Fibroblast of pulmonary artery (primary cell): ENCODE measurements at places on chromosomes 4 and X.

DNA sequence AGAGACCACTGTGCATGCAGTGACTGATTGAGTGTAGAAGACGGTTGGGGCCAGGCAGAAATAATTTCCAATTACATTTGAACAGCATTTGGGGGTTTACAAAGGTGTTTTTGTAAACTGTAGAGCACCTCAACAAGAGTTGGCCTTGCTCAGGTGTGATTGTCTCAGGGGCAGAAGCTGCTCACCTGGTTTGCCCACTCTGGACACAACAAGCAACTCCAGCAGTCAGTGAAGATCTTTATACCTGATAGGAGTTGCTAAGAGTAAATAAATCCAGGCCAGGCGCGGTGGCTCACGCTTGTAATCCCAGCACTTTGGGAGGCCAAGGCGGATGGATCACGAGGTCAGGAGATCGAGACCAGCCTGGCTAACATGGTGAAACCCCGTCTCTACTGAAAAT is 221.3 kb downstream of the RAB28 start:
- no peak for DNase-seq

DNA sequence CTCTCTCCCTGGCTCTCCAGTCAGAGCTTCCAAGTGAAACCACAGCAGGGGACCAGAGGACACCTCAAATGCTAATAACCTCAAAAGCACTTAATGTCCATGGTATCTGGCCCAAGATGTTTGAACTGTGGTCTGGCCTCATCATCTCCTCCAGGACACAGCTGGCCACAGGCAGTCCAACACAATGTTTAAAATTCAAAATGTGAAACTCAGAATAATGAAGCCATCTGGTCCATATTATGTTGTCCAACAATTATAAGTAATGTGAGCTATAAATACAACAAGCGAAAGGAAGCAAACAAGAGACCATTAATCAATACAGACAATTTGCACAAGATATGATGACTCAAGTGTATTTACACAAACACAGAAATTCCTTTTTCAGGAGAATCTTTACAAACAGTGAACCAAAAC is 90.7 kb upstream of the S100G start:
- no peak for DNase-seq

DNA sequence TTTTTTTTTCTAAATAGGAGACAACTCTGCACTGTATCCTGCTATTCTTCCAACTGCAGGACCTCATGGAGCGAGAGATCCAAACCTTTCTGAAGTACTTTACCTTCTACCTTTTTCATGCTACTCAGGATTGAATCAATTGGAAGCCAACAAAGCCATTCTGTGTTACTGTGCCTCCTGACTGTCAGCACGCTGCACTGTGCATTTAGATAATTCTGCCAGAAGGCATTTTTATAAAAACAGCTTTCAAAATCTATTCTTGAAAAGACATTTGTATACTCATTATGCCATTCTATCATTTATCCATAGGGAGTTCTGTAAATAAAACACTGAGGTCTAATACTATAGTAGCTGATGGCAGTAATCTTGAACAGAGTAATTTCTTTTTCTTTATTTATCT is 142.8 kb downstream of the SLIT2 start:
- DNase-seq = no peak

- DNase-seq = no peak
Observed at GRCh38 chrX:30414144-30414543, 105.0 kb upstream of the NR0B1 start.

DNA sequence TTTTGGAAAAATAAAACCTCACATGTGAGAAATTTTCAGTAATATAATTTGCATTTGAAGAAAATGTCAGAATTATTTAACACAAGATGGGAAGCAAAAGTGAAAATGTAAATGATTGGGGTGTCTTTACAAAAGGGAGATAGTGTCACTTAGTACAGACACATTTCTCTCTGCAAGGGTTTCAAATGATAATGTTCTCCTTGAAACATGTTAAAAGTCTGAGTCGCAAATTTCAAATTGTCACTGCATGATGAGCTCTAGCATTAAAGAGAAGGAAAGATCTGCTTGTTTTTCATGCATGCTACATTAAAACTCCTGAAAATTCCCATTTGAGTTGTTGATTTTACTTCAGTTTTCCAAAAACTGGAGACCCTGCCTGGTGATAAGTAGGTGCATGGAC is 122.0 kb upstream of the LDB2 start:
- DNase-seq = no peak

DNA sequence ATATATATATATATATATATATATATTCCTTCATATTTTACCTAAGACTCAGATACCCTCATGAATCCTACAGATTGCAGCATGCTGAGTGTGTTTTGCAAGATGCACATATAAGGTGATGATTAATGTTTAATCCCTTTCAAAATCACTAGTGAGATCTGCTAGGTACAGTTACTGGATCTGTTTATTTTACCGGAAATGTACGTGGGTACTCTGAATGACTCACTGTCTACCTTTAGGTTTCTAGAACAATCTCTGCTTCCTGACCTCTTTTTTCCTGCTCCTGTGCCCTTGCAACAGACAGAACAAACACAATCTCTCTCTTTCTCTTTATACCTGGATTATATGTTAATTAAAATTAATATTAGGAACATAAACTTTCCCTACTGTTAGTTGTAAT is 379.6 kb downstream of the FAM133A start:
- no peak for DNase-seq

DNA sequence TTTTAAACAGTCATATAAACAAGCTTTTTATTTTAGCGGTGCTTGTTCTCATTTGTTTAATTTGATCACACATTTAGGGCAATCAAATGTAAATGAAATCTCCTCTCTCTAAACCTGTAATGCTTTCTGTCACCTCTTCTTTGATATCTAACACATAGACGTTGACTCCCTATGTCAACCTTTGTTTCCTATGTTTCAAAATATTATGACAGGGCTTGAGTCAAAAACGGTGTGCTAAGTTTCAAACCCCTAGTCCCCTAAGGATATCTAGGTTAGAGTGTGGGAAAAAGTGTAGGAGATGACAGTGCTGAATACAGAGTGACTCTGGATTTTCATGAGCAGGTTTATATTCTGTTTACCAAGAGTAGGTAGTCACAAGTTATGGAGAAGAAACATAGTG is 224.0 kb upstream of the CNKSR2 start:
- no peak for DNase-seq

- no peak for DNase-seq
Observed at GRCh38 chr4:84710548-84710947, 127.6 kb downstream of the CDS1 start.

- DNase-seq = no peak
Observed at GRCh38 chr4:38995660-38996005, 36.6 kb downstream of the TMEM156 start.

DNA sequence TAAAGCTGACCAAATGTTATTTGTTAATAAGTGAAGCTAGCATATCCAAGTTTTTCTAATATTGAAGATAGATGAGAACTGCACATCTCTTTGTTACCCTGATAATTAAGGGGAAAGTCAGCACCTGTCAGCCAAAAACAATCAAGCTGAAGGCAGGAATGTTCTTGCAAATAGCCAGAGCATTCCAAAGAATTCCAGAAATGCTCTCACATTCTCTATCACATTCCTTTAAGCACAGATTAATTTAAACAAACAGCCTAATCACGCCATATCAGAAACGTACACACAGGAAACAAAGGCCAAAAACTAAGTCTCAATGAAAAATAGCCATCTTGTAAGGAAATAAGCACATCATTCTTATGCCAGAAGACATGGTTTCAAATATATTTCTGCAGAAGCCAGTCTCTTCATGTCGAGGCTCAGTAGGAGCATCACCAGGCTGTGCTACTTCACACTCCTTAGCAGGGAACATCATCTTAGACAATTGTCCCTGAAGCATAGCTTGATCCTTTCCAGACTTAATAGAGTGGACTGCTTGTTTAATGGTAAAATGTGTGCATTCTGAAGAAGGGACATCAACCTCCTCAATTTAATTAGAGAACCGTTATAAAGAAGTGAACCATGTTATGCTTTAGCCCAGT is 252.9 kb upstream of the TTC29 start:
- peak; percentile 62 for DNase-seq

DNA sequence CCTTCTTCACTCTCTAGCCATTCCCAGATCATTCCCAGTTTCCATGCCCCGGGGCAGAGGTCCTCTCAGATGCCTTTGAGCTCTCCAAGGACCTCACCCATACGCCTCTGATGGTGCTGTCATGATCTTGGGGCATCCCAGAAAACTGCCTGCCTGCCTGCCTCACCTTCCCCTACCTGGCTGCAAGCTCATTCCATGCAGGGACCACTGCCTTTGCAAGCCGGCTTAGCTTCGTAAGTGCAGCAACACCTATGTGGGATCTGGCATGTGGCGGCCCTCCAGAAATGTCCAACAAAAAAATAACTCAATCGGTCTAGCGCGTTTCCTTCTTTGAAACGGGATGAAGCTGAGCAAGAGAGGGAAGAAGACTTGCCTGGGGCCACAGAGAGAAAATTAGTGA is 53.0 kb downstream of the C4orf50 start:
- DNase-seq = no peak

- peak; percentile 92 for DNase-seq
Observed at GRCh38 chr4:39319676-39320075, 46.5 kb downstream of the RFC1 start.

DNA sequence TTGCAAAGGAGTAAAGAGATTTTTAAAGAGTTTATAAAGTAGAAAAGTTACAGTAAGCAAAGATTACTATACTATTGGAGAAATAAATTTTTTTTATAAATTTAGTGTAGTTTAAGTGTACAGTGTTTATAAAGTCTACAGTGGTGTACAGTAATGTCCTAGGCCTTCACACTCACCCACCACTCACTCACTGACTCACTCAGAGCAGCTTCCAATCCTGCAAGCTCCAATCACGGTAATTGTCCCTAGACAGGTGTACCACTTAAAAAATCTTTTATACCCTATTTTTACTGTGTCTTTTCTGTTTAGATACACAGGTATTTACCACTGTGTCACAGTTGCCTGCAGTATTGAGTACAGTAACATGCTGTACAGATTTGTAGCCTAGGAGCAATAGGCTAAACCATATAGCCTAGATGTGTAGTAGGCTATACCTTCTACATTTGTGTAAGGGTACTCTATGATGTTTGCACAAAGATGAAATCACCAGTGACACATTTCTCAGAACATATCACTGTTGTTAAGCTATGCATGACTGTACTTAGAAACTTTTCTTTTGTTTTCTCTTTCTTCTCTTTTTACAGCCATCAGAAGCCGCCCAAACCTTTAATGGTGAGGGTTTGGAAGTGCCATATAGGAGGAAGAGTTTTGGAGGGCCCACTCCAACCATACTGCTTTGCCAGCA is 11.8 kb upstream of the SH3RF1 start:
- DNase-seq = peak; percentile 26

GRCh38 chrX:107556967-107557366 is 71.3 kb upstream of the PRPS1 start:
- DNase-seq = no peak

GRCh38 chr4:38334791-38335190 is 329.2 kb upstream of the KLF3 start:
- DNase-seq = no peak

DNA sequence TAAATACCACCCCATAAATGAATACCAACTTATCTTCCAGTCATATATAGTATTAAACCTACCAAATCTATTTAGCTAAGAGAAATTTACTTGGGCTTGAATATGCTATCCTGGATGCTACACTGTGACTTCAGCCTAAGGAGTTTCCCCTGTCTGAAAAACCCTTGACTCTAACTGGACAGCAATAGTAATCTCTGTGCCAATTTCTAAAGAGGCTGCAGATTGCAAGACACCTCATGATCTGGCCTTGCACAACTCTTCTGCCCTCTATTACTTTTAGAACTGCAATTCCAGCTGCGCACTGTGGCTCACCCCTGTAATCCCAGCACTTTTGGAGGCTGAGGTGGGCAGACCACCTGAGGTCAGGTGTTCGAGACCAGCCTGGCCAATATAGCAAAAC is 371.5 kb downstream of the KCNIP4 start:
- no peak for DNase-seq

GRCh38 chr4:14023896-14024295 is 396.4 kb upstream of the BOD1L1 start:
- no peak for DNase-seq

- DNase-seq = peak; percentile 24
Observed at GRCh38 chr4:98905839-98906238, 23.1 kb downstream of the EIF4E start.

- DNase-seq = peak; percentile 40
Observed at GRCh38 chr4:125191232-125191631, 123.5 kb upstream of the FAT4 start.

GRCh38 chr4:177351622-177352244 is 42.1 kb downstream of the NEIL3 start:
- no peak for DNase-seq

DNA sequence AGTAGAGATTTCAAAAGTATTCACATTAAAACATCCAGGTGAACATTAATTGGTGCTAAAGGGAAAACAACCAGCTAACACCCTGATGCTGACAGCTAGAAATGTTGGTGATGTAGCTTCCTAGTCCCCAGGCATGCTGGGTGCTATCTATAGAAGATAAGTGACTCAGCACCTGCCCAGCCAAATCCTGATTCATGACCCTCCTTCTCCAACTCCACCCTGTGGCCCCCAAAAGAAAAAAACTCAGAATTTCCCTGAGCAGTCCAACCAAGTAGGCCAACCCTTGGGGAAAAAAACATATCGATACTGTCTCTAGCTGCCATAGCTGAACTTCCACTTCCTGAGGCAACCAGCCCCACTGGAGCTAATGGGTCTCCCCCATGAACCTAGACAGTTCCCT is 197.6 kb upstream of the KLF3 start:
- DNase-seq = no peak

DNA sequence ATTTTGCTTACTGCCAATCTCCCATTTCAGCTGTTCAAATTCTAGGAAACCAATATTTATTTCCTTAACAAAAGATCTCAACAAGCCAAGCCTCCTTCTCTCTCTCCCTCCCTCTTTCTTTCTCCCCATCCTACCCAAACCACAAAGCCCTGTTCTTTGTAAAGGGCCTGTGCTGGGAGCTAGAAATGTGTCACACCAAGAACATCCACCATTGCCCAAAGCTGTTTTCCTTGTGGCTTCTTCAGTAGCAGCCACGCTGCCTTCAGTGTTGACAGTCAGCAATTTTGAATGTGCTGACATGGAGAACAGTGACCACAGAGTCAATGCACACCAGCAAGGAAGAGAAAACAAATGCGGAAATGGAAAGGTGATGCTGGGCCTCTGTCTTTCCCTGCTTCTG is 203.0 kb downstream of the MAML3 start:
- peak; percentile 11 for DNase-seq

DNA sequence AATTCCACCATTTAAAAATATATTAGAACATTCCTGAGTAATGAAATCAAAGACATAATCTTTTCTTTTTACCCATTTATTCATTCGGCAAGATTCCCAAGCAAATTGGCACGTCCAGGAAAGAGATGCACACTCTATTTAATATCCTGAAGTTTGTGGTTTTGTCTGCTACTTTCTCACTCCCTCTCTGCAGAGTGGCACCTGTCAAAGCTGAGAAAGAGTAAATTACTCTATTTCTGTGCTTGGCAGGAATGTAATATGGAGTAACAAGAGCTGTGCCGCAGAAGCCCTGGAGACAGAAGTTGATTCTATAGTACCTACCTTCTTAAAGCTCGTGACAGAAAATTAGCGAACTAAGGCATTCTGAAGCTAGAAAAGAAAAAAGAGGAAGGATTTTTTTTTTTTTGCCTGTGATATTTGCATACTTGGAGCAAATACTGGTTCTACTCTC is 5.5 kb downstream of the GSTCD start:
- DNase-seq = no peak
